ENCODE measurements at places on chromosomes 6 and 20. TPM values are rescaled to one million over a fixed set of nuclear protein-coding genes. Genes with fewer than 3 reads are reported as not detected.

Gene PRPH2
- not detected for total RNA-seq

Gene SPATS1
- total RNA-seq, result not detected

Gene ADAM33
- not detected for total RNA-seq

Gene PRRT1
- not detected for total RNA-seq

Gene LTV1
- total RNA-seq, result 41.2 TPM

Gene RSPH4A
- total RNA-seq, result 0.14 TPM

Gene PROKR2
- total RNA-seq, result not detected

Gene WFDC12
- total RNA-seq, result not detected

Gene SAMD10
- 23.4 TPM for total RNA-seq

GRCh38 chr20:31877684-31878083, 7.2 kb downstream of the TTLL9 start:
- DNase-seq, result no peak

DNA sequence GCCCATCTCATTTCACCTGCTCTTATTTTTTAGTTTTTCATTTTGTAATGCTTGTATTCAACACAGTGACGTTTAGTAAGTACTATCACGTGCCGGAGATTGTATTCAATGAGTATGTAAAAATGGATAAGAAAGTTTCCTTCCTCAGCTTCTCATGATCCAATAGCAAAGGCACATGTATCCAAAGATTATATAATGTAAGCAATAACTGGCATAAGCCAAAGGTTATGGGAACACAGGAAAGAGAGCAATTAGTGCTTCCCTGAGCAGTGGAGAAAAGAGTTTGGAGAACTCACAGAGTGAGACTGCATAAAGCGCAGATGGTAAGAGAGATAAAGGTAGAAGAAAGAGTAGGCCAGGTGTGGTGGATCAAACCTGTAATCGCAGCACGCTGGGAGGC, 21.8 kb upstream of the LTV1 start:
- DNase-seq, result no peak

DNA sequence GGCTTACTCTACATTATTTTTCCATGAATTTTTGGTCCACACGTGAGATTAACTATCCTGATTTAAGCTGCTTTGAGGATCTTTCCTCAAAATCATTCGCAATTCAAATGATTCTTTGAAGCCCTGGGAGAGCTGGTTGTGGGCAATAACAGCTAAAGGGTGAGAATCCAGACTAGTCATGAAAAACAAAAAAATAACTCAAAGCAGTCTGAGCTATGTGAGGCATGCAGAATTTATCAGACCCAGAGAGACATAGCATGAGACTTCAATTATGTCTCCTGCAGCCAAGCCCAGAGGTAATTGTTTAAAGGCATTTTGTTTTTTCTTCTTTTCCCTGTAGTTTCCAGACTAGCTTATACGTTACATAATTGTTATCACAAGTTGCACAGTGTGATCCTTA, 517.3 kb upstream of the PTCHD4 start:
- DNase-seq, result no peak

- no peak for DNase-seq
Measured at GRCh38 chr20:33995053-33995831, 1.5 kb downstream of the RALY start.

DNA sequence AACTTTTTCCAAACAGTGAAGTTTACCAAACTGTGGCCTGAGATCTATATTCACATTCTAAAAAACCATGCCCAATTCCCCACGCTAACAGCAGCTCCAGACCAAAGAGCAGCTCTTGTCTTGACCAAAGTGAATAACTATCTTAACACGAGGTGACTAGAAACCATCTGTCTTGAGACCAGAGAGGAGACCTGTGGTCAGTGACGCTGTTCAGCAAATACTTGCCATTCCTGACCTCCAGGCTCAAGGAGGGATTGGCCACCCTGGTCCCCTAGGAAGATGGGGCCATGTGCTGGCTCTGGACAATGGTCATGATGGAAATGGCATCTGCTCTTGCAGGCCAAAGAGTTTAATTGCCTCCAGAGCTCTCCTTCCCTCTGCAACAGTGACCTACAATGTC, 104.4 kb upstream of the CD93 start:
- DNase-seq, result no peak

- DNase-seq, result no peak
Measured at GRCh38 chr6:41747256-41748101, at the start of gene PGC. PGC (minus strand) TSS chr6:41747397; CDS start chr6:41747334, 63 bp downstream.

GRCh38 chr6:42453654-42454427, 2.1 kb upstream of the TRERF1 start:
- no peak for DNase-seq

DNA sequence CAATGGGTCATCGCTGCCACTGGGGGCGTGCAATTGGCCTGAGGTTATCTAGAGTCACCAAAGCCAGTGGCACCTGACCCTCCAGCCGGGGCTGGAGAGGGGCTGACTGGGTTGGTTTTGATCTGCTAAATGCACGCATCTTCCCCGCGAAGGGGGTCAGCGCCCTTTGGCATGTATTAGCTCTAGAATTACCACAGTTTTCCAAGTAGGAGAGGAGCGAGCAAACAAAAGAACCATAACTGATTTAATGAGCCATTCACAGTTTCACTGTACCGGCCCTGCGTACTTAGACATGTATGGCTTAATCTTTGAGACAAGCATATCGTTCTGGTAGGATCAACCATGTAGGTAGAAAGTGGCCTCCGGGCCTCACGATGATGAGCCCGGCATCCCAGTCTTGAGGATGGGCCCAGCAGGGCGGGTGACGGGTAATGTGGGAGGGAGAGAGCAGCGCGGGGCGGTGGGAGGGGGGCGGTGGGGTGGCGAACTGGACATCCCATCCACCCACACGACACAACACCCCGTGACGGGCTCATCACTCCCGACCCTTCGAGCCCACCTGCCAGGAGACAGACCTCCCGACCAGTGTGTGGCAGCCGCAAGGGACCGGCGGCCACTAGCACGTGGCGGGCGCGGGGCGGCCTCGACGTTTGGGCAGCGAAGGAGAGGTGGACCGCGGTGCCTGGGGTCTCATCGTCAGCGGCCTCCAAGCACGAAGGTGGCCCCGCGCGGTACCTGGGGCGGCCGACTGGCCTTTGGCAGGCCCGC, 1957.5 kb upstream of the DEFB115 start:
- DNase-seq, result no peak

GRCh38 chr6:168374541-168375071, 55.0 kb upstream of the DACT2 start:
- no peak for DNase-seq

DNA sequence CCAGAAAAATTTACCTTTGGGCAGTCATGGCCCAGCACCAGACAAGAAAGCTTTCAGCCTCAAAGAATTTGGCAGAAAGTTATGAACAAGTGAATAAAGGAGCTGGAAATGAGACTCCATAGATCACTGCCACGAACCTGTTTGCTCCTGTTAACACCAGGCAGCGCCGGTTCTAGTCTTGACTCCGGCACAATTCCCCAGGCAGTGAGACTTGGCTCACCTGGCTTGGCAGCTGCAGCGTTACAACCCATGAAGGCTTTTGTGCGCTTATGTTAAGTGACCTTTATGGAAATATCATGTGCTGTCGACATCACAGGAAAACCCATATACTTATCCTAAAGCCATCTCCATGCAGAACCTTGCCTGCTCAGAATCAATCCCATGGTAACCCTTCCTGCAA, 22.2 kb upstream of the FOXC1 start:
- no peak for DNase-seq

GRCh38 chr6:157271441-157271840, 51.9 kb downstream of the TMEM242 start:
- no peak for DNase-seq

- DNase-seq, result no peak
Measured at GRCh38 chr20:33054791-33055190, 1.1 kb downstream of the BPIFB3 start.

GRCh38 chr6:21800948-21801438, 207.4 kb downstream of the SOX4 start:
- no peak for DNase-seq

DNA sequence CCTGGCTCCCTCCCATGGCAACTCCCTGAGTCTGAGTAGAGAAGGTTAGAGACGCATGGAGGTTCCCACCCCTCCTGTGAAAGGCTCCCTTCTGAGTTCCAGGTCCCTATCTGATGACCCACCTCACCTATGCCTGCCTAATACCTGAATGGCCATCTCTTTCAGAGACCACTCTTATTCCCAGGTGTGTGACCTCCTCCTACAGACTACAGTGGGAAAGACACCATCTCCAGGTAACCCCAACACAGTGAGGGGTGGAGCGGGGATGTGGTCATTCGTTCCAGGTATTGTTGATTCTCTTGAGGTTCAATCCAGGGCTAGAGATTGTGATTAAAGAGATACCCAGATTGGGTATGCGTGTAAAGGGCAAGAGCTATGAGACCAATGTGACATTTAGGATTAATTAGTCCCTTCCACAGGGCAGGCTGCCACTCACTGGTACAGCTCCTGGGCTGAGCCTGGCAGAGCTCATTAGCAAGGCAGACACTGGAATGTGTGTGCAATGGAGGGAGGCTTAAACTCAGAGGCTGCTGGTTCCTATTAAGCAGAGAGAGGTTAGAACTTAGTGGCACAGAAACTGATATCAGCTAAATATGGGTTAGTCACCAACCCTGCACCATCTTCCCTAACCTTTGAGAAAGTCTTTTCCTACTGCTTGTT, 46.5 kb upstream of the IER3 start:
- no peak for DNase-seq

- no peak for DNase-seq
Measured at GRCh38 chr20:40930561-40930960, 98.1 kb upstream of the TOP1 start.

- peak; percentile 68 for DNase-seq
Measured at GRCh38 chr20:41692479-41693135, 74.4 kb upstream of the CHD6 start.

DNA sequence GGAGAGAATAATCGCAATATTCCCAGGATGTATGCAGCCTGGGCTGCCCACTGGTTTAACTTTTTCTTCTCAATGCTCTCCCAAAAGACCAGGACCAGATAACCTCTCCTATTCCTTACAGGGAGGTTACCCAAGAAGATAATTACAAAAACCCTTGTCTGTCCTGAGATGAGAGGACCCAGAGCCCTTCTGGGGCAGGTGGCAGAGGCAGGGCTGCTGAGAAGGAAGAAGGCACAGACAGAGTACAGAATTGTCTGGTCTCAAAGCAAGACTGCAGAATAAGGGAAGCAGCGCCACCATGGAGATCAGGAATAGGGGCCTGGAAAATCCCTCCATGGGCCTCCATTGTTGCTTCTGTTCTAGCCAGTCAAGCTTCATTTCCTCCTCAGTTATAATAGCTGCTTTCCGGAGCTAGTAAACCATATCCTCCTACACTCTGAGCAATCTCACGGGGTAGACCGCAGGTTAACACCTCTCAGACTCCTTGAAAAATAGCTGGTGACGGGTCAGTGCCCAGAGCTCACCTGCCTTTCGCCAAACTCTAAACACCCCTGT, 463 bp upstream of the HLA-DMB start:
- DNase-seq, result peak; percentile 36

- no peak for DNase-seq
Measured at GRCh38 chr6:134378426-134378825, 60.5 kb upstream of the SGK1 start.

GRCh38 chr6:2245877-2246863, 765 bp upstream of the GMDS start:
- DNase-seq, result peak; percentile 25

DNA sequence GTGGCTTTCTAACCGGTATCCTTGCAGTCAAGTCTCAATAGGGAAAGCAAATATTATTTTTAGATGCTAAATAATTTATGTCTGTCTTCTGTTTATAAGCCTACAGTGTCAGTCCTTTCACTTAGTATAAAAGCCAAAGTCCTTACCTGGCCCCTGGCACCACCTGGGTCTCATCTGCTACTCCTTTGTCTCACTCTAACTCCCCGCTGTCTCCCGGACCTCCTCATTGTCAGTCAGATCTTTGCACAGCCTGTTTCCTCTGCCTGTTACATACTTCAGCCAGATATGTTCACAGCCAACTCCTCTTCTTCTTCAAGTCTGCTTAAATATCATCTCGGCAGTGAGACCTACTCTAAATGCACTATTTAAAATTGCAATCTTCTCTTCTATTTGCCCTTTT, 84.2 kb downstream of the THEMIS start:
- no peak for DNase-seq

DNA sequence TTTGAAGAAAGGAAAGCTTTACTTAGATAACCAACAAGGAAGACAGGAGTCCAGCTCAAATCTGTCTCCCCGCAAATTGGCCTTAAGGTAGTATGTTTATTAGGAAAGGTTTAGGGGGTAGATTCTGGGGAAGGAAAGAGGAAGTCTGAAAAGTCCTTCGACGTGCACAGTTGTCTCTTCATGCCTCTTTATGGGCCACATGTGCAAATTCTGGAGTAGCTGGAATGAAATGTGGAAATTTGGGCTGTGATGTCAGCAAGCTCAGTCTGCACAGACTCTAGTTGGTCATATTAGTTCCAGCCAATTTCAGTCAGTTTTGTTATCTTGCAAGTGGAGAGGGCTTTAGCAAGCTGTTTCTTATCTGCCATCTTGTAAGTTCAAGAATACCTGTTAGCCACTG, 50.1 kb downstream of the NUP153 start:
- DNase-seq, result no peak

- DNase-seq, result no peak
Measured at GRCh38 chr6:161956082-161956481, 682.2 kb upstream of the AGPAT4 start.

DNA sequence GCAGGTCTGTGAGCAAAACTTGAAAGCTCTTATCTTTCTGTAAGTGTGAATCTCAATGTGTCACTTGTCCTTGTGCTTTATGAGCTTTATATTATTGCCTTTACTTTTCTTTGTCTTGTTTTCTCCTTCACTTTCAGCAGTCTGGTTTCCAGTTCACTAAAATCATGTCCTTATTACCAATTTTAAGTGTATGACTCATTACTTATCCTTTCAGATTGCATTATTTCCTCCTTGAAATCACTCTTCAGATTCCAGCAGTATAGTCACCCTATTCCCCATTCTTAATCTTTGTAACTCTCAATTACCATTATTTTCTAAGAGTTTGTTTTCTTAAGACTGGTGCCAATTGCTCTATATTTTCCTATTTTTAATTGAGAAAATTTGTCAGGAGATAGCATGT, 117.4 kb upstream of the GRIK2 start:
- DNase-seq, result no peak

GRCh38 chr6:30328397-30328796, 1.7 kb downstream of the TRIM39 start:
- DNase-seq, result no peak

Measured in activated T-helper 2 cell treated with anti-CD3 and anti-CD28 coated beads, Interferon-gamma antibody, Interleukin-2, Interleukin-4, amounts not matched to agents 10 μg/mL and 5 μg/mL and 100 μg/mL, durations not matched to agents 14 hours and 24 hours and 36 hours (primary cell).